Smooth muscle cell of the brain vasculature (primary cell): ENCODE measurements at places on chromosomes 2 and 18.

DNA sequence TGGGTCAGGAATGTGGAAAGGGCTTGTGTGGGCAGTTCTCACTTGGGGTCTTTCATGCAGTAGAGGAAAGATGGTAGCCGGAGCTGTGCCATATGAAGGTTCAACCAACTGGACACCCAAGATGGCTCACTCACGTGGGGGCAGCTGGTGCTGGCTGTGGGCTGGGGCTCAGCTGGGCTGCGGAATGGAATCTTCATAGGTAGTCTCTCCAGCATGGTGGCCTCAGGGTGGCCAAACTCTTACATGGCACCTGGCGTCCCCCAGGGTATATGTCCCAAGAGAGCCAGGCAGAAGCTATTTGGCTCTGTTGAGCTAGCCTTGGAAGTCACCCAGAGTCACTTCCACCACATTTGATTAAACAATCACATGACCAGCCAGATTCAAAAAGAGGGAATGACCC, 163.1 kb upstream of the KLHL29 start:
- no peak for DNase-seq

DNA sequence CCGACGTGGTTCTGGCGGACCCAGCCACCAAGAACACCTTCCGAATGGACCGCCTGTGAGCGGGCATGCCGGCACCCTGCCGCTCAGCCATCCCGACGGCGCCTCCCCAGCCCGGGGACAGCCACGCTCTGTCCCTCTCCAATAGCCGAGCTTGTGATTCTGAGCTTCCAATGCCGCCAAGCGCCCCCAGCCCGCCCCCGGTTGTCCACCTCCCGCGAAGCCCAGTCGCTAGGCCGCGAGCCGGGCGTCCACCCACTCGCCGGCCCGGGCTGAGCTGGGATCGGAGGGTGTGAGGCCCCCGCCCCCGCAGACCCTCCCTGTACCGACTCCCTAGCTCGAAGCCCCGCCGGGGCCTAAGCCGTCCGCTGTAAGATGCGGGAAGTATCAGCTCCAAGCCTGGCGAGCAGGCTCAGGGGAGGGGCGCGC, 1195.1 kb upstream of the CHAC2 start:
- DNase-seq: no peak

- no peak for DNase-seq
Observed at GRCh38 chr2:3301001-3301400, 76.6 kb downstream of the EIPR1 start.

- no peak for DNase-seq
Observed at GRCh38 chr2:145815933-145816332, 1296.0 kb upstream of the ZEB2 start.

GRCh38 chr18:40555914-40556313, 1399.1 kb upstream of the PIK3C3 start:
- DNase-seq: no peak

DNA sequence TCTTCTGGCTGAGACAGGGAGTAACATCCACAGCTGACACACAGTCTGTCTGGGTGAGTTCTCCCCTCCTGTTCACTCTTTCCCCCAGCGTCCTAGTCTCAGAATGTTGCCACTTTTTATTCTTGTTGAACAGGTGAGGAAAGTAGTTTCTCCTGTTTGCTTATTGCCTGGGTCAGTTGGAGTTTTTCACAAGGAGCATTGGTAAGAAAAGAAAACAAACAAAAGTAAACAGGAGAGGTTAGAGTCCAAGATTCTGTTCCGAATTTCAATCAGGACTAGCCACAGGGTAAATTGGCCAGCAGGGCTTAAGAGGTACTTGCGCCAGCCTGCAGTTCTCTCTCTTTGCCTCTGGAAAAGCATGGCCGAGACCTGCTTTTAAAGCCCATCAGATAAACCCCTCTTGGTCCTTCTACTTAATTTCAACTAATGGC, 255.0 kb upstream of the EPAS1 start:
- DNase-seq: no peak

DNA sequence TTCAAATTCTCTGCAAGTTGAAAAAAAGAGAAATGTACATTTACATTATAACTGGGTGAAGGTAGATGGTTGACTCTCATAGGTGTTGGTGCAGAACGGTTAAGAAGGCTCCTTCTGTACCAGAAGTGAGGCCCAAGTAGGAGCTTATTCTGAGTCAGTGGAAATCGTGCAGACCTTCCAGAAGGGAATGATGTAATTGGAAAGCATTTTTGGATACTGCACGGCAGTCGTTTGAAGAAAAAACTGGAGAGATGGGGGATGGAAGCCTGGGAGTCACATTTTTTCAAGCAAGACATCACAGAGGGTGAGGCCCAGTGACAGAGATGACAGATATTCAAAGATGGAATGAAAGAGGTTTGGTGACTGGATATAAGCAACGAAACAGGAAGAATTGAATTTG, 39.4 kb downstream of the HRH4 start:
- DNase-seq: no peak

DNA sequence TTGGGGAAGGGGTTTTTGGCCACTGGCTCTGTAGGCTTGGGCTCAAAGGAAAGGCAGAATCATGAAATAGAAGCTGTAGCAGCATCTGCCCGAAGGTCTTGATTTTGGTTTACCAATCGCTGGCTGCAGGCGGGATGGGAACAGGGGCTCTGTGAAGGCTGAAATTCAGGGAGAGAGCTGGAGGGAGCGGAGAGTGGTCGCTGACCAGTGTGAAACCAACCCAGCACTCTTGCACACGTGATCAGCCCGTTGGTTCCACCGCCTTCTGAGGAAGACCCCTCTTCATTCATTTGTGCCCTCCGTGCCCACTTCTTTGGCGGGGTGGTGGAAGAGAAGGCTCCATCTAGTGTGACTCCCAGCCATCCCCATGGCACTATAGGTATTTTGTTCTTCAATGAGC, 82.6 kb downstream of the KLHL29 start:
- no peak for DNase-seq
